Suppressor macrophage (primary cell): ENCODE measurements at places on chromosomes 16 and 17.

DNA sequence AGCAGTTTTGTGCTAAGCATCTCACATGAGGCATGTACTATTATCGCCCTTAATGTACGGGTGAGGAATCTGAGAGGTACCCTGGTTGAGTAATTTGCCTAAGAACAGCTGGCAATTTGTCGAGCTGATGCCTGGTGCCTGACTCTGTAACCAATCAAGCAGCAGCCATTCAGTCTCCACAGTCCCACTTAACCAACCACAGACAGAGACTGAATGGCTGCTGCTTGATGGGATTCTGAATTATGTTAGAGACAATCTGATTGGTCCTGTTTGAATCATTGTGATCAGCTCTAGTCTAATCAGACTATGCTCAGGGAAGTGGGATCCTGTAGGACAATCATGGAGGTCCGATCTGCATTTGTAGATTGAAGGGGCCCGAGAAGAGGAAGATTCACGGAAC, 447.0 kb downstream of the SHISA9 start:
- no peak for DNase-seq

DNA sequence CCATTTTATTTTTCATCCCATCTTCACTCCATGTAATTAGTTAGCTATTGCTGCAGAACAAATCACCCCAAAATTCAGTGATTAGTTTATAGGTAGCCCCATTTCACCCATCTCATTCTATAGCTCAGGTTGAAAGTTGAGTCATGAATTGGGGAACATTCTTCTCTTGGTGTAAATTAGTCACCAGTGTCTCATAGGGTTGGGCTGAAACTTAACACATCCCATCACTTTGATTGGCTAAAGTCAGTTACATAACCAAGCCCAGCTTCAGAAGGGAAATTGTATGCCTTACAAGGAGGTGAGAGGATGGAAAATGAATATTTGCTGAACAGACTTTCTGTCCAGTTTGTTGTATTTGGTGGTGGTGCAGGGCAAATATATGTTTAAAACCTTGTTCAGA, 477.5 kb downstream of the WWOX start:
- DNase-seq, result no peak

DNA sequence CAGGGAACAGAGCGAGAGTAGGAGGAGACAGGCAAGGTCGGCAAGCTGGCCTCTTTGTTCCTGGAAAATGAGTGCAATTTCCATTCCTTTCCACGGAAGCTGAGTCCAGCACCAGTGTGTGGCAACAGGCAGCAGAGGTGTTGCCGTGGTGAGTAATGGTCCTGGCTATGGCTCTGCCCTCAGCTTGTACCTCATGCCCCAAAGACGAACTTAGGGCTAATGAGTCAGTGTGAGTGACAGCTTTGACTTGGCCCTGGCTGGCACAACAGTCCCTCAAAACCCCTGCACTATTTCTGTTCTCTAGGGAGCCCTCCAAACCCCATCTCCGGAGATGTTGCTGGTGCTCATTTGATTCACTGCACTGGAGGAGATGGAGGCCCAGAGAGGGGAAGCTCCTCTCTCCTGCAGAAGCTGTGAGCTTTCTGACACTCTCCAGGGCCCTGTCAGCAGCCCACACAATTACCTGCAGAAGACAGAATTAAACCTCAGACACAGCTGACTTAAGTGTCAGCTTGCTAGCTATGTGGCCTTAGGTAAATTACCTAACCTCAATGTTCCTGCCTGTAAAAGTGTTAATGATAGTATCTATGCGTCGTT, 129.9 kb downstream of the TMEM132E start:
- no peak for DNase-seq

- no peak for DNase-seq
Measured at GRCh38 chr16:8819411-8820034, 21.9 kb downstream of the PMM2 start.

DNA sequence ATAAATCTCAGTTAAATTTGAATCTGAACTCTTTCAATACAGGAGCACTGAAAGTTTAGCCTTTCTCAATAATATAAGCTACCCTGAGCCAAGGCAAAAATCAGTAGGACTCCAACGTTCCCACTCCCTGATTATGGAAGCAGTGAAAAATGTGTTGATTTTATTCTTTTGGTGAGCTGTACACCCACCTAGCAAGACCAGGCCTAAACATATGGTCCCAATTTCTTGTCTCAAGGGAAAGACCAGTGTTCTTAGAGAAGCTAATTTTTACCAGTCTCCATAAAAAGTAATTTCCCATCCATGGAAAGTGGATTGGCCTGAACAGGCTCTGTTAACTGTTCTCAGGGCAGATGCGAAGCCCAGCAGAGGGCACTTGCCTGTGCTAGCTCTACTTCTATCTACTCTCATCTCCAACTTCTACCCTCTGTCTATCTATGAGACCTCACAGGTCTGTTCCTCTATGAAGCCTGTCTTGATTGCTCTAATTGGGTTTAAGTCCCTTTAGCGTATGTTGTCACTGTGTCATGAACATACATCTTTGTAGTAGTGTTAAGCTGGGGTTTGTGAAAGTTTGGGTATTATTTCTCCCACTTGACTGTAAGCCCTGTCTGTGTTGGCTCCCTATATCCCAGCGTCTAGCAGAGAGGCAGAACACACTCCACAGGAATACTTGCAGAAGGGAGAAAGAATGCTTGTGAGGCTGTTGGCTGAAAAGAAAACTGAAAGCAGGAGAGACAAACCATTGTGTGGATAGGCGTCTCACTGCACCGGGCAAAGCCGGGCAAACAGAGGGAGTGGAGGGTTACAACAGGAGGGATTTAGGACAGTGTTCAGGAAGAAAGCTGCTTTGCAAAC, 167.1 kb upstream of the MAF start:
- no peak for DNase-seq

DNA sequence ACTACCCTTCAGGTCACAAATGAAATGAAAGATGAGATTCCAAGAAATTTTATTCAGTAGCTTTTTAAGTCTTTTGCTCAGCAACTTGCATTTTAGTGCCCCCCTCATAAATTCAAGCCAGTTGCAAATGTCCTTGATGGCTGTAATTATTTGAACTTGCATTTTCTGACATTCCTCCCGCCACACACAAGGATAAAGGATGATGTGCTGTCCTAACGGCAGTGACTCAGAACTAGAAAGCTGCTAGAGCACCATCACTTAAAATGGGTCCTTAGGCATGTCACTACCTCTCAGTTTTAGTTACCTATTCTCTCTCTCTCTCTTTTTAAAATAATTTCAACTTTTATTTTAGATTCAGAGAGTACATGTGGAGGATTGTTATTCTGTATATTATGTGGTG, 306.7 kb downstream of the CNTNAP4 start:
- DNase-seq, result no peak

DNA sequence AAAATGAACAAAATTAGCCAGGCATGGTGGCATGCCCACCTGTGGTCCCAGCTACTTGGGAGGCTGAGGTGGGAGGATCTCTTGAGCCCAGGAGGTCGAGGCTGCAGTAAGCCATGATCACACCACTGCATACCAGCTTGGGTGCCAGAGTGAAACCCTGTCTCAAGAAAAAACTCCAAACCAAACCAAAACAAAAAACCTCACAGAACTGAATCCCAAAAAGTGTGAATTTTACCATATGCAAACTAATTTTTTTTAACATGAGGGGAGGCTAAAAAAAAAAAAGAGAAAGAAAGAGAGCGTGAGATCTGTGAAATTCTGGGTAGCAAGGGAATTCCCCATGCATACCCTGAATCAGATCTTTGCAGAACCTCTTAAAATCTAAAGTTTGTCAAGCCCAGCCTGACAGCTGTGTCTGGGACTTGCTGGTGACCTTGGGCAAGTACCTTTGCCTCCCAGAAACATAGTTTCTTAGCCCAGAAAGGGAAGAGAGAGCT, 17.1 kb upstream of the CDH1 start:
- no peak for DNase-seq

DNA sequence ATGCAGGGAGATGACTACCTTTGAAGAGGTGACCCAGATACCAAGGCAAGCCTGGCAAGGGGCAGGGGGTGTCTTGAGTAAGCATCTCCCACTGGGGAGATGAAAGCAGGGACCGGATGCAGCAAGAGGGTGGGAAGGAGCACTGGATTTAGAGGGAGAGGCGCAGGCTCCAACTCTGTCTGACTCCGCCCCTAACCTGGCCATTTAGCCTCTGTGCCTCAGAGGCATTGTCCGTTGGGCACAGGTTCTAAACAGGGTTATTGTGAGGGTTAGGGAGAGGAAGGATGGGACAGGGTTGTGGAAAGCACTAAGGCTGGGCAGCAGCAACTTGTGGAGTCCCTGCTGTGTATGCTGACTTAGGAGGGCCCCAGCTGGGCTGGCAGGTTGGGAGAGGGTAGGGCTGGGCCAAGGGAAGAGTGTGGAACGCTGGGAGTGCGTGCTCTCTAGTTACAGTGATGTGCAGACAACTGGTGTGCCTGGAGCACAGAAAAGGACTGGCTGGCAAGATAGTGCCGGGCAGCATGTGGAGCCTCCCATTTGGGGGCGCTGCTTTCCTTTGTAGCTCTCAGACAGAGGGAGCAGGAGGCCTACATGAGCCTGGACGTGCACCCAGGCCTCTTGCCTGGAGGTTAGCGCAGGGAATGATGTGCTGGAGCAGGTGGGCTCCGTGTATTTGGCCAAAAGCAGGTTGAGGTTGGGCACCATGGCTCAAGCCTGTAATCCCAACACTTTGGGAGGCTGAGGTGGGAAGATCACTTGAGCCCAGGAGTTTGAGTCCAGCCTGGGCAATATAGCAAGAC, 26.2 kb downstream of the TBX2 start:
- no peak for DNase-seq

DNA sequence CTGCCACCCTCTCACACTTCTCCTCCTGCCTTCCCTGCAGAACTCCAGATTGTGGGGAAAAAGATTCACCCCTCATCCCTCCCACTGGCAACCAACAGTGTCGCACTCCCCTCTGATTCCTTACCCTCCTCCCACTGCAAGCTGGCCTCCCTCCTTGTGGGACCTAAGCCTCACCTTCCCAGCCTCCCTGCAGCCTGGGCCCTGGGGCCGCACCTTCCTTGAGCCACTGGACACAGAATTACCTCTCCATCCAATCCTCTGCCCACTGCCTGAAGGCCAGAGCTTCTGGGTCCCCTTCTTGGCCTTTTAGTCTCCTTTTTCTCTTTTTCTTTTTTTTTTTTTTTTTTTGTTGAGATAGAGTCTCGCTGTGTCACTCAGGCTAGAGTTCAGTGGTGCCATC, 33.9 kb downstream of the NGFR start:
- no peak for DNase-seq

- DNase-seq, result no peak
Measured at GRCh38 chr17:19987897-19988296, 10.3 kb upstream of the AKAP10 start.

GRCh38 chr17:17841601-17842025, 4.8 kb upstream of the SREBF1 start:
- DNase-seq, result no peak

- no peak for DNase-seq
Measured at GRCh38 chr17:43967251-43967875, 13.6 kb upstream of the PYY start.

GRCh38 chr16:14358697-14359305, 271.3 kb downstream of the PARN start:
- DNase-seq, result peak; percentile 34

DNA sequence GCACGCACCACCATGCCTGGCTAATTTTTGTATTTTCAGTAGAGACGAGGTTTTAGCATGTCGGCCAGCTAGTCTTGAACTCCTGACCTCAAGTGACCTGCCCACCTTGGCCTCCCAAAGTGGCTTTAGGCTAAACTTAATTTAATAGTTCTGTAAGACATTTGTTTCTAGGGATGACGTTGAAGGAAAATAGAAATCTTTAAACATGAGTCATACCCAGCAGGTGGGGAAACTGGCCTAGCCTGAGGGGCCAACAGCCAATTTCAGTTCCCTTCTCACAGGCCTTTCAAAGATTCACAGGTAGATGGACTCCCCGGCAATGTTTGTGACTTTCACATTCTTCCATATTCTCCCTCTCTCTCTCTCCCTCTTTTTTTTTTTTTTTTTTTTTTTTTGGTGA, 18.1 kb upstream of the ITPRIPL2 start:
- DNase-seq, result no peak

DNA sequence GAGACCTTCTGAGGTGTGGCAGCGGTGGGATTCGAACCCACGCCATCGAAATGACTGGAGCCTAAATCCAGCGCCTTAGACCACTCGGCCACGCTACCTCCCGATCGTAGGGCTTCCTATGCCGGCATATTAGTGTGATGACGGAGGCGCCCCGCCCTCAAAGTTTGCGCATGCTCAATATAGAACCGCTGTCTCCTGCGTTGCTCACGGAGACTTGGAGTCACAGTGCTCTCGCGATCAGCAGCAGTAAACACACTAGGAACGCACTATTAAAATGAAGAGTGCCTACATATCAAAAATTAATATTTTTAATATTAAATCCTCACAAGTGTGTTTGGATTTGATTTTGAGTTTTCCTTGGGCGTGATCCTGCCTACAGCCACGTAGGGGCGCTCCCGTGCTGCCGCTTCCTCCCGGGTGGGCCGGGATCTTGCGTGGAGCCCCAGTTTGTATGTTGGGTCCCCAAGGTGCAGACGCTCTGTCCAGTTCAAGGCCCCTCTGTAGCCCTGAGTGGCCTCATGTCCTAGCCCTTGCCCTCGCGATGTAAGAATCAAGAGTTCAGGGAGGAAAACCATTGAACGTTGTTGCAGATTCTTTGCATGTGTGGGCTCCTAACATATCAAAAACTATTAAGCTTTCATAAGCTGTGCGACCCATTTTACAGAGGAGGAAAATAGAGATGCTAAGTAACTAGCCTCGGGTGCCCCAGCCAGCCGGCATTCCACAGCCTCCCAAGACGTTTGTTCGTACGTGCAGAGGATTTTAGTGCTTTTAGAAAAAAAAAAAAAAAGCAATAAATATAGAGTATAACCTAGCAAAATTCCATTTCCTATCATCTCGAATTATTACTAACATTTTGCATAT, 10.2 kb upstream of the EEF2K start:
- DNase-seq, result peak; percentile 91

GRCh38 chr16:5642011-5642410, 544.4 kb upstream of the EEF2KMT start:
- DNase-seq, result no peak
